Stimulated activated CD8-positive, alpha-beta memory T cell treated with anti-CD3 and anti-CD28 coated beads, Interleukin-15, amount 100 ng/mL, for 24 hours (primary cell): ENCODE measurements at places on chromosomes 5 and 9.

- no peak for DNase-seq
Measured at GRCh38 chr5:86878250-86878649, 260.5 kb downstream of the COX7C start.

GRCh38 chr9:125691869-125692268 is 15.1 kb downstream of the MAPKAP1 start:
- DNase-seq = no peak

- no peak for DNase-seq
Measured at GRCh38 chr9:79719989-79720388, 148.2 kb downstream of the TLE4 start.

DNA sequence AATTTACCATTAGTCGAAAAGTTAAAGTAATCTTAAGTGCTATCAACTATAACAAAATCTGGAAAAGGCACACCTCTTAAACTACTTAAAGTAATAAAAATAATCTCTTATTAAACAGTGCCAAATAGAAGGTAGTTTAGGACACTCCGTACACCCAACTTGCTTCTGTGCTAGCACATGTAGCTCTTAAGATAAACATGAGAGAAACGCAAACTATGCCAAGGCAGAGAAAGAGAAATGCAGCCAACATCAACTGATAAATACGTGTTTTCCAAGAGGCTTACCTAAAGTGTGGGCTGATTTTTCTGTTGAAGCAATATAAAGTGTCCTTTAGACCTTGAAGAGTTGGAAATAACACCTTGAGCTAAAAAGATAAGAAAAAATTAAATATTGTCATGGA is 480.6 kb upstream of the DAB2 start:
- no peak for DNase-seq

DNA sequence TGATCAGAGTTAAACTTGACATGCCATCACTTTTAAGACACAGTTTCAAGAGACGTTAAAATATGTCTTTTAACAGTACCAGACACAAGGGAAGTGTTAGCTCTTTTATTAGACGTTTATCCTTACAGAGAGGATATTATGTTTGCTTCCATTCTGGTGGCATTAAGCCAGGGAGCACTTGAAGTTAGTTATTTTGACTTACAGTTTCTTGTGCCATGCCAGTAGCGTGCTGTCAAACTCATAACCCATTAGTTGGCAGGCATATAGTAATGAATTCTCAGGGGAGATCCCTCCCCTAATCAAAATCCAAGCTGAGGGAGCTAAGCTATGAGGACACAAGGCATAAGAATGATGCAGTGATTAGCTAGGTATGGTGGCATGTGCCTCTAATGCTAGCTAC is 66.5 kb downstream of the RPS6 start:
- no peak for DNase-seq

DNA sequence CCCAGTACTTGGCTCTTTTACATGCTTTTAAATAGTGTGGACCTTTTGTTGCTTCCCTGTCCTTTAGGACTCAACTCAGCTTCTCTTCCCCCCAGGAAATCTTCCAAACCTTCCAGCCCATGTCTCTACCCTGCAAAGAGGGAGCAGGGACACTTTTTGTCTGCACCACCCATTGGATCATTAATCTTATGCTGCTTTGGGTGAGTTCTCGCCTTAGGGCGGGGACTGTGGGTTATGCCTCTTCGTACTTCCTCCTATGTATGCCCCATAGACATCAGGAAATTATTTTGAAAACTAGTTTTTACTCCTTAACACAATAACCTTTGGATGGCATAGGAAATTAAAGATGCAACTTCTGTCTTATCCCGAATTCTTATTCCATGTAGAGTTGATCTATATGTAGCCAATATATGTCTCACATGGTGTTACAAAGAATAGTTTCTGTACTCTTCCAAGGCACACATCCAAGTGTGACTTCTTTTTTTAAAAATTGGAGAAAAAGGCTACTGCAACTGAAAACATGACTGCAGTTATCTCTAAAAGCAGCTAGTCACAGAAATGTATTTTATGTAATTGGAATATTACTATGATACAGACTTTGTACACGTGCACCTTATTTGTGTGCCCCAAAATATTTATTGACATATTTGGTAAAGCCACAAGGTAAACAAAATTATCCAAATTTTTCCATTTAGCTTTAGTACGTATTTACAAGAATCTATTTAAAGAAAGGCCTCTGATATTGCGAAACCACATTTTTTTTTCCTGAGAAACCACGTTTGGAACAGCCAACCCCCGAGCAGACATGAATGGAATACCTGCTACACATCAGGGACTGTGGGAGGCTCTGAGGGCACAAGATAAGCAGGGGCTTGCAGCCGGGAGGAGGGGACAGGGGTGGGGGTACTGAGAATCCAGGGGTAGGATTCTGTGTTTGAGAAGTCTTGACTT is 133.6 kb downstream of the WDR41 start:
- DNase-seq = no peak

DNA sequence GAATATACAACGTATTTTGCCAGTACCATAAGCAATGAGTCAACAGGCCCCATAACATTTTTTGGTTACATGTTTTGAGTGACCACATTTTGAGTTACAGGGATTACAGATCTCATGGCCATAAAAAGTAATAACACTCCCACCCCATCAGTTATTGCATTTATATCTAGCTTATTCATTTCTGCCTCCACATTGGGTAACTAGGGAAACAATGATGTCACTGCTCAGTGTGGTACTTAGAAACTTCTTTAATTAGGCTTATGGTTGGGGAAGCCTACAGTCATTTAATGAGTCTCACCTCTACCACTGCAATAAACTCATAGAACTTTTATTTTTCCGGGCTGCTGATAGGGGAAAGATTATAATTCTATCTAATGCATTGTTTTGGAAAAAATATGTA is 39.9 kb upstream of the SMIM15 start:
- DNase-seq = no peak

DNA sequence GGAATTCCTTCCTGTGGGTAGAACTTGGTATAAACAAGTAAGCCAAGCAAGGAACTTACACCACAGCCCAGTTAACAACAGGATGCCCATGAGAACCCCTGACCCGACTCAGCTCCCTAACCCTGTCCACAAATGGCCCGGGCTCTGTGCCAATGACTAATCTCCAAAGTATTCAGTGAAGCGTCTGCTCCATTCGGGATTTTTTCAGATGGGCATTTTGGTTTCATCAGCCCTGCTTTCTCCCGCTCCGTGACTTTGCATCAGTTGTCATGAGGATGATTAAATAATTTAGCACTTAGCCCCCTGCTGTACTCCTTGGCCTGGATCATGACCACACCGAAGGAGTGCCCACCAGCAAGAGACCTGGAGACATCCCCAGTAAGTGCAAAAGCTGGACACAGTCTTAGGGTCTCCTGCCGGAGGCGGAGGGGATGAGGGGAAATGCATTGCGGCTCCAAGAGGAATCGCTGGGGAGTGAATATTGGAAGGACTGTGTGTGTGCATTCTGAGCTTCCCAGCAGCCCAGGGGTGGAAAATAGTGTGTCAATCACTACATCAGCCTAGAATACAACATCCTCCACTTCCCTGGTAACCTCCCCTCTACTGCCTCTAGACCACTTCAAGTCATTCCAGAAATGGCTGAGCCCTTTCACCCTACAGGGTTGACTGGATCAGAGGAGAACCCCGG is 41.4 kb upstream of the DNAH5 start:
- no peak for DNase-seq

DNA sequence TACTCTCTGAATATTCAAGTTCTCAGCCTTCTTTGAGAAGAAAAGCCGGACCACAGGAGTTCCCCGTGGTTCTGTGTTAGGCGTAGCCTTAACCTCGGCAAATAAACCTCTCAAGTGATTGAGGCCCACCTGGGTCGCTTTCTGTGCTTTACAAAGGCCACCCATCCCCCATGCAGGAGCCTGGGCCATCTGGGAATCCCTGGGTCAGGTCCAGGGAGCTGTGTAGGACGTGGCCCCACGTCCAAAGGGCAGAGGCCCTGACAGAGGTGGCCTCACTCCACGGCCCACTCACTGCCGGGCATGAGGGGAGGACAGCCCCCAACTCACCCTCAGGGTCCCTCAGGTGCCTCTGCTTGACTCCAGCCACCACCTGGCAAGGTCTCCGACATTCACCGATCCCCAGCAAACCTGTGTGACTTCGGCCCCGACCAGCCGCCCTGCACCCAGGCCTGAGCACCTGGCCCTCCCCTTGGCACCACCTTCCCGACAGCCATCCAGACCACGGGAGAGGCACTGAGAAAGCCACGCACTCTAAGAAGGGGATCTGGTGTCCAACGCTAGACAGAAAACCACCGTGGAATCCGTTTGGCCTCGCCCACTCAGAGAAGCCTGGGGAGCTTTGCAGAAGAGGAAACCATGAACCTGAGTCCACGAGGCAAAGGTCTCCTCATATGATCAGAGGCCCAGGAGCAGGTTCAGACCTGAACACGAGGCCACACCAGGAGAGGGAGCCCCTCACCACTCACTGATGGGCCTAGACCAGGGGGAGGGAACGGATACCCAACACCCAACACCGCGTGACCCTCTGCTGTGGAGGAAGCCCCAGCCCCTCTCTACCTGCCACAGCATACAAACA is 4.5 kb downstream of the SLC12A7 start:
- no peak for DNase-seq

- DNase-seq = no peak
Measured at GRCh38 chr9:134239939-134240338, 75.6 kb upstream of the RNU6ATAC start.

DNA sequence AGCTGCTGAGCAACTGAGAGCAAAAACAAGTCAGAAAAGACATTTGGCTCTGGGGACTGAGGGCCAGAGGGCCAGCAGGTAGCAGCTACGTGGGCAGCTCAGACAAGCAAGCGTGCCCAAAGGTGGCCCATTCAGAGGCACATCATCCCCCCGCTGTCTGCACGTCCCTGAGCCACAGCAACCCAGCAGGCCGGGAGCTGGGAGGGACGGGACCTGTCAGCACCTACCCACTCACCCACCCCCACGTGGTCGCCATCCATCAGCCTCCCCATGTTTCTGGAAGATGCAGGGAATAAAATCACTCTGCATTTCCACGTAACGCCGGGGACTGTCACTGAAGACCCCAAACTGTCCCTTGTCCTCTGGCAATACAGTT is 167.8 kb downstream of the COL23A1 start:
- DNase-seq = no peak

- no peak for DNase-seq
Measured at GRCh38 chr5:143882520-143882919, 70.6 kb downstream of the HMHB1 start.

GRCh38 chr5:626850-627249 is 14.7 kb downstream of the CEP72 start:
- DNase-seq = no peak

- no peak for DNase-seq
Measured at GRCh38 chr9:90012949-90013348, 408.1 kb downstream of the GADD45G start.

- no peak for DNase-seq
Measured at GRCh38 chr5:44384816-44385215, 4.4 kb downstream of the FGF10 start.

DNA sequence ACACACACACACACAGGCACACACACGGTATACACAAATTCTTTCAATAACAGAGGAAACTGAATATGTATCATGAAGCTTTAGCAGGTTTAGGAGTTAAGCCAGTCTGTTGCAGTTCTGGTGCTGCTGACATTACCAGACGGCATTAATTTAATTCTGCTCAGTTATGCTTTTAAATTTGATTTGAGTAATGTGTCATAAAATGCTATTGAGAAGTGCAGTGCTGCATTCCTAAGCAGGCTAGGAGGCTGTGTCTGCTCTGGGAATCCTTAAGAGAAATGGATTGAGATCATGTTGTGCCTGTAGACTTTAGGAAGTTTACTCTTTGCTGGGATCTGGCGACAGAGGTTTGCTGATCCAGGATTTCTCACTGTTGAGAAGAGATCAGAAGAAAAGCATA is 733.8 kb downstream of the BRINP1 start:
- no peak for DNase-seq

DNA sequence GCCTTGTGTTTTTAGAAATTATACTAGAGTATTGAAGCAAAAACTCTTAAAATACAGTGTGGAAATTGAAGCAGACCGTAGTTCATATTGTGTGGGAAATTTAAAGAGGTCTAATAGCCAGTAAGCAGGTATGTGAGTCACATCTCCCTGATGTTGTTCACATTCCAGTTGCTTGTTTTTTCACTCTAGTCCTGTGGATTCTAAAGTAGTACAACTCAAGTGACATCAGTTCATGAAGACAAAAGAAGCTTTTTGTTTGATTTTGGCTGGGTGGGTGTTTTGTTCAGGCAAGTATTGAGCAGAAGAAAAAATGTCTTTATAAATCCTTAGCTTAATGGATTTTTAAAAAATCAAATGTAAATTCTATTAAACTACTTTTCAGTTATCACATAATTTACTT is 216.2 kb downstream of the MAN2A1 start:
- DNase-seq = no peak

GRCh38 chr5:109053995-109054417 is 306.3 kb downstream of the FER start:
- no peak for DNase-seq

DNA sequence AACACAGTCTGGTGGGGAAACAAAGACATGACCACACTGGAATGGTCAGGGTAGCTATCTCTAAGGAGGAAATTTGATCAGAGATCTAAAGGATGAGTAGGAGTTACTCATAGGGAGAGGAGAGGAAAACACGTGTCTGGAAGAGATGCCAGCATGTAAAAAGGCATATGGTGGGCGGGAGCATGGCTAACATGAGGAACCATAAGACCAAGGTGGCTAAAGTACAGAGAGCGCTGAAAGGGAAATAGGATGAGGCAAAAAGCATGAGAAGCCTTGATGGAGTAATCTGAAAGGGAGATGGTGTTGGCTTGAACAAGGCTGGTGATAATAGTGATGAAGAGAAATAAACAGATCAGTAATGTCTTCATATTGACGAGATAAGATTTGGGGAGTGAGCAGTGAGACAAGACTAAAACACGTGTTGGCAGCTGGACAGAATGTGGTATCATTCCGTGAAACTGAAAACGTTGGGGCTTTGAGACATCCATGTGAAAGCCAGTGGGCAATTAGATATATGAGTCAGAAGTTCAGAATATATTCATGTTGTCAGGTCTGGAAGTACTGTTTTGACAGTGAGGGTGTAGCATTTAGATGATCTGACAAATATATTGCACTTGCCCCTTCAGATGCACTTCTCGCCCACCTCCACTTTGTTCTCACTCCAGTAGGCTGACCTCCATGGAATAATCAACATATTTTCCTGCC is 209.1 kb upstream of the KCNN2 start:
- no peak for DNase-seq

DNA sequence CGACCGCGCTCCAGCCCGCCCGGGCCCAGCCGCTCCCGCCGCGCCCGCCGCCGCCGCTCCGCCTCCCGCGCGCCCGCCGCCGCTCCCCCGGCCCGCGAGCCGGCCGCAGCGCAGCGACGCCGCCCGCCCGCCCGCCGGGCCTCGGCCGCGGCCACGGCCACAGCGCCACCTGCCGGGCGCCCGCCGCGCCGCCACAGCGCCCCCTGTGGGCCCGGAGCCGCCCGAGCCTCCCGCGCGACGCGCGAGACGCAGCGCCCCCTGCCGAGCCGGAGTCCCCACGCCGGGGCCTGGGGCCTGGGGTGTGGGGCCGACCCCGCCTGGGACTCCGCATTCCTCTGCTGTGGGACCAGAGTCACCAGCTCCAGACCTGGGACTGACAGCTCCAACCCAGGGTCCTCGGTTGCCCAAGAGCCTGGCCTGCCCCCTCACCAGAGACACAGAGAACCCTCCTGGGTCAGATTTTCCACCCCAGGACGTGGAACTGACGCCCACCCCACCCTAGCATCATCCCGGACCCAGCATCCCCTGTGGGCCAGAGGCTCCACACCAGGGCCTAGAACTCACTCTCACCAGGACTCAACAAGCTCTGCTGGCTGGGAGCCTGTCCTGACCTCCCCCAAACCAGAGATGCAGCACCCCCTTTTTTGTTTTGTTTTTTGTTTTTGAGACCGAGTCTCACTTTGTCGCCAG is at the start of gene RAPGEF1:
RAPGEF1 (minus strand) TSS at position 118 of the 690 bp plus-strand sequence. CDS start 246 bp downstream, outside the sequence.
- DNase-seq = peak; percentile 93
